ENCODE measurements at places on chromosomes 16 and 17.

DNA sequence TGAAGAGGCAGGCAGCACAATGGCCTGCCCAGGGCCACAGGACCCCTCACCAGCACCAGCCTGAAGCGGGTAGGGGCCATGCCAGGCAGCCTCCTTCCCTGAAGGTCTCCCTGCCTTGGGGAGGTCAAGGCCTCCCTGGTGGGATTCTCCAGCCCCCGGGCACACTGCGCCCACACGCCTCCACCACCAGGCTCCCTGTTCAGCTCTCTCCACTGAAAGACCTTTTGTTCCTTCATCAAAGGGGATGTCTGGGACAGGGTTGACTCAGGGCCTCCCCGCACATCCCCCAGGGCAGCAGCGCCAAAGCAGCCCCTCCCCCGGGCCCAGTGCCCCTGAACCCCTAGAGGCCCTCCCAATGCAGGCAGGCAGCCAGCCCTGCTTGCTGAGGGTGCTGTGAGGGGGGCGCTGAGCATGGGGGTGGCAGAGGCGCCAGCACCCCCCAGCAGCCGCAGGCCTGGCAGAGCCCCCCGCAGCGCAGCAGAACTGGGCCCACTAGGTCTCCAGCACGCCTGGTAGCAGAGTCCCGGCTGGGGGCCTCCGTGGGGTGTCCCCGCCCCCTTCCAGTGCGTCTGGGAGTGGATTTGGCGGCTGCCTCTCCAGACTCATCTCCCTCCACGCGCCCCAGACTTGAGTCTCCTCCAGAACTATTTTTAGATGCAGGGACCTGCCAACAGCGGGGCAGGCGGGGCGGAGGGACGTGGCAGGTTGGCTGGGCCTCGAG lies 13.1 kb downstream of the BCAR1 start:
- no peak for DNase-seq

DNA sequence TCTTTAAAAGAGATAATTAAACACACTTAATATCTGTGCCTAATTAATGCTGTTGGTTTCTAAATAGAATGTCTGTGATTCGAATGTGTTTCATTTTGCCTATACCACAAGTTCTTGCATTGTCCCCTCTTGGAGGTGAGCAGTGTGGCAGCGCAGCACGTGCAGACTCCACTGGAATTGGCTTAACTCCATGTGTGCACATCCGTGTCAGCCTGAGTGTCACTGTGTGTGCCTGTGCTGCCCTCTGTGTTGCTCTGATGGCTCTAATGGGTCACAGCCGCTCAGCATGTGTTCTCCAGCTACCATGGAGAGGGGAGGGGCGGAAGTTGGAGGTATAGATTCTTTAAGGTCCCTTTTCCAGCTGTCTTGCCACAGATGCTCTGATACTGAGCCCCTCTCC lies 226.6 kb downstream of the SPECC1 start:
- DNase-seq = no peak

DNA sequence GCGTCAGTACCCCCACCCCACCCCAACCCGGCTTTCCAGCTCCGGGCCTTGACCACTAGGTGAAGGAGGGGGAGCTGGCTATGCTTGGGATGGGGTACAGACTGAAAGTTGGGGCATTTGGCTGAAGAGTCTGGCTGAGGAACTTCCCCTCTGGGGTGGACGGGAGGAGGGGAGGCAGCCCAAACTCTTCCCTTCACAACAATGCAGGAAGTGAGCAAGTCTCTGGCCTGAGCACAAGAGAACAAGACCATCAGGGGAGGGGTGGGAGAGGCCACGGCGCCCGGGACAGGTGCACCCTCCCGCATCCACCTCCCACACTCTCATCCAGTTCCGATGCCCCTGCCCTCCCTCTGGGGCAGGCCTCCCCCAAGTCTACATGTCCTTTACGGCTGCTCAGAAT lies 5.6 kb downstream of the USH1G start:
- DNase-seq = no peak

GRCh38 chr17:8283356-8283755 lies 5.1 kb upstream of the RANGRF start:
- no peak for DNase-seq

GRCh38 chr17:34249061-34249460 lies 6.0 kb upstream of the CCL2 start:
- no peak for DNase-seq

GRCh38 chr16:84088695-84089395 lies 27.9 kb downstream of the MBTPS1 start:
- peak; percentile 23 for DNase-seq

DNA sequence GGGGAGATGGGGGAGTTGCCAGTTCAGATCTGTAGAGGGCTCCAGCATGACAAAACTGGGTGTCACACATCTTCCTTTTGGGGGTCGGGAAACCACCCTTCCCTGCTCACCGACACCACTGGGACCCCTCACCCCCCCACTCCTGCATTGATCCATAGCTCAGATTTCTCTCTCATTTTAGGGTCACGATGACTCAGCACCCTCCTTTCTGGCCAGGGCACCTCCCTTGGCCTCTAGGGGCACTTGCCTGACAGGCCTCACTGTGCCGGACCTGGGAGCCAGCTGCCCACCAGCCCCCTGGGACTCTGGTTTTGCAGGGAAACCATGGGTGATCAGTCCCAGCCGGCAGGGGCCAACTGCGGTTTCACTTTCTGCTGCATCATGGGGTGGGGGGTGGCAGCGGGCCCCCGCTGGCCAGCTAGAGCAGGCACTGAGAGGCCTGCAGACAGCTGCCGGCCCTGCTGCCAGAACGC lies 239.4 kb downstream of the MRTFB start:
- DNase-seq = no peak
